HuH-7 (cell line): ENCODE measurements at places on chromosomes 3 and 15.

GRCh38 chr3:39277893-39278615, 1.8 kb downstream of the CX3CR1 start:
- no peak for DNase-seq

DNA sequence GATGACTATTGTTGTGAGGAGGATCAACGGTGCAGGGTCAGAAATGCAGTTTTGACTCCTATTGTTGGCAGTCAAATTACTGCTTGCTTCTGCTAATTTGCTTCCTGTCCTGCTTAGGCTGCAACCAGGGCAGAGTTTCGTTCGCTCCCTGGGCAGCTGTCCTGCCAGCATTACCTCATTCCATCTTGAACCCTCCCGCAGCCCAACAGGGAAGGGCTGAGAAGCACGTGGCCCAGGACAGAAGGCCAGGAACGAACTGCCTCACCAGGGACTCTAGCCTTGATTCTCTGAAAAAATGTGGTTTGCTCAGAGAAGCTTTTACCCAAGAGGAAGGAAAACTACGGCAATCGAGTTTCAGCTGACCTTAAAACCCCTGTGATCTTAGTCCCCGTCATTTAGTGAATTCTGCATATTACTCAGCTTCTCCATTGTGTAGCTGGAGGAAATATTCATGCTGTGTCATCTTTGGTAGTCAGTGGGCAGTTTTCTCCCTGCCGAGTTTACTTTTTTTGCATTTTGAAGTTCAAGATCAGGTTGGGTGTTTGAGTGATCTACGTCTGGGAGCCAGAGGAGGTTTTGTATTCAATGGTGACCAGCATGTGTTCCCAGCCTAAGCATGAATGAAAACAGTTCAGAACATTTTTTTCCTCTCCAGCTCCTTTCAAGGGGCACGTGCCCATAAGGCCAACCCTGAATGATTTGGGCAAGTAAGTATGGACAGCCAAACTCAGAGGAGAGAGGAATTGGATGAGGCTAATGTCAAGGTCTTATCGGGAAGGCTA, 23.0 kb downstream of the TLNRD1 start:
- no peak for DNase-seq

GRCh38 chr3:19739504-19739903, 194.5 kb downstream of the EFHB start:
- no peak for DNase-seq

DNA sequence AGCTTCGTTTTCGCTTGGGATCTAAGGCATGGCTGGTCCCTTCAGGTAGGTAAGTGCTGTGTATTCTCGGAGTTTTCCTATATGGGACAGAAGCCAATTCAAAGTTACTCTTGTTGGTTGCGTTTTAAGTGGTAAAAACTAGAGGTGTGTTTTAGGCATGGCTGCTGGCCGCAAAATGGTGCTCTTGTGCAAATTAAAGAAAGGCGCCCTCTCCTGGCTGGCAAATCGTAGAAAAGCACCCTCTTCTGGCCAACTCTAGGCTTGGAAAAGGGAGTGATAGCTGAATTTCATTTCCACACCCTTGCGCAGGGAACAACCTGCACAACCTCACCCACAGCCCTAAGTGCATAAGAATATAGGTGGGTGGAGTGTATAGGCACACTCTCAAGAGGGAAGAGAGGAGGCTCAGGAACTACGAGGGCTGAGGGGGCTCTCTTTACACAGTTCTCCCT, 23.5 kb downstream of the DRD3 start:
- DNase-seq, result peak; percentile 45

- DNase-seq, result no peak
These were observed 62.2 kb downstream of the UMPS start for GRCh38 chr3:124792341-124793040.

- no peak for DNase-seq
These were observed 18.5 kb downstream of the PAK2 start for GRCh38 chr3:196757876-196758739.

DNA sequence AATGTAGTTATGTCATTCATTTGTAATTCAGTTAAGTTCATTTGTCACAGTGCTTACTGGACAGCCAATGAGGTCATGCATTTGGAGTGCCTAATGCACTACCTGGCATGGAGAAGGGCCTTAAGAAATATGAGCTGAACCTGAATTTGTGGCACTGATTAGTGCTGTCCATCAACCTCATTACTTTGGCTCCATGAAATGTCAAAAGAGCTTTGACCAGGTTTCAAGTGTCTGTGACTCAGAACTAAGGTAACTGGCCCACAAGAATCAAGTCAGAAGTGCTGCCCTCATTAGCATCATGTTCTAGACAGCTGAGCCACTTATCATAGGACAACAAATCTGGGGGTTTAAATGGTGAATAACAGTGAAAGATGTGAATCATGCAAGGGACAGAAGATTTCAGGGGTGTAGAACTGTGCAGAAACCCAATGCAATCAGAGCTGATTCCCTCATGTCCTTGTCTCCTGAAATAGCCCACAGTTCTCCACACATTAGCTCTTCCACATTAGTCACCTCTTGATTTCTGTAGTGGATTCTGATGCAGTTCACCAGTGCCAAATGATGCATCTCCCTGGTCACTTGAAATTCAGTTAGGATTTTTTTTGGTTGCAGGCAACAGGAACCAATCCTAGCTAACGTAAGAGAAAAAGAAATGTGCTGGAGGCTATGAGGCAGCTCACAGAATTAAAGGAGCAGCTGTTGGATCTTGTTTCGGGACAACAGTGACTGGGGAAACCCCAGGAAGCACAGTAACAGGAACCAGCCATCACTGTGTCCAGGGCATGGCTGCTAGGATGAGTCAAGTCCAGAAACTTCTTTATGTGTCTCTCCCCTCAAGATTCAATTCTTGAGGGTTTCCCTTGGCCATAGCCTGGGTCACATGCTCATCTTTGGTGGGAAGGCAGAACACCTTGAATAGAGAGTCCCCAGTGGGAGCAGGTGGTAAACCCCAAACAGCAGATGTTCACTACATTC, 38.7 kb downstream of the CHST2 start:
- no peak for DNase-seq

GRCh38 chr3:25480811-25481210, 52.7 kb downstream of the RARB start:
- no peak for DNase-seq

DNA sequence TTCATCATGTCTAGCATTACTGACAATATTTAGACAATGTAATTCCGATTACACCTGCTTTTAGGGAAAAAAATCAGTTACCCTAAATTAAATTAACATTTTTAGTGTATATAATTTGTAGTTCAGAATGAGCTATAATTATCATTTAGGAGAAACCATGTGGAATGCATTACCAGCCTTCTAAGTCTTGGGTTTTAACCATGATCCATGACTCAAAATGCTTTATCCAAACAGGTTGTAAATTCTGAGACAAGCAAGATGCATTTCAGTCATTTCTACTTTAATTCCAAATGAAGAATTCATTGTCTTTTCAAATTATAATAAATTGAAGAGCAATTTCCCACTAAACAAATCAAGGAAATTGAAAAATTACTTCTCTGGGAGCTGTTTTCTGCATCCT, 243.7 kb upstream of the LRIG1 start:
- no peak for DNase-seq

- no peak for DNase-seq
These were observed 730.2 kb upstream of the DPPA4 start for GRCh38 chr3:110067527-110067926.

GRCh38 chr15:65948383-65948782, 79.1 kb downstream of the RAB11A start:
- peak; percentile 47 for DNase-seq

DNA sequence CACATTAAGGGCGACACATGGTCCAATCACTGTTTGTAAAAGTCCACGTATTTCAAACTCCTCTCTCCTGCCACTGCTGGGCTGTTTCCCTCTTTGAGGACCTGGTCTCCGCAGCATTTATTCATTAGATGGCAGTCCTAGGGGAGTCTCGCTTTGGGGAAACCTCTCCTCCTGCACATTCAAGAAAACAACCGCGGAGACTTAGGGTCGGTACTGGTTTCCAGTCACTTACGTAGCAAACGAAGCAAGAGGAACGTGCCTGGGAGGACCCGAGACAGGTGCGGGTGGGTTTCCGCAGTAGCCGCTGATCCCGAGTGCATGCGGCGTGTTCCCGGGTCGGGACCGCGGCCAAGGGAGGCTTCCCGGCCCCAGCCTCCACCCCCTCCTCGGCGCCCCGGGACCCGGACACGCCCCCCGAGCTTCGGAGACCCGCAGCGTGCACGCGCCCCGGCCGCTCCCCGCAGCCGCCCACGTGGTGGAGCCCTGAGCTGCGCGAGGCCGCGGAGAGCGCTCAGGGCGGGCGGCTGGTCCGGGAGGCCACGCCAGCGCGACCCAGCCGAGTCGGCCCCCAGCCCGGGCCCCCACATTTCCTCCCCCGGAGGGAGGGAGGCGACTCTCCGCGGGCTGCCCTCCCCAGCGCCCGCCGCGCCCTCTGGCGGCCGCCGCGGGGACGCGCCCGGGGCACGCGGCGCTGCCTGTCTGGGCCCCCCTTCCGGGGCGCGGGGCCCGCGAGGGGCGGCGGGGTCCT, 1.1 kb upstream of the IGF1R start:
- peak; percentile 69 for DNase-seq

- DNase-seq, result no peak
These were observed 452.8 kb downstream of the FOXP1 start for GRCh38 chr3:71130471-71131374.

DNA sequence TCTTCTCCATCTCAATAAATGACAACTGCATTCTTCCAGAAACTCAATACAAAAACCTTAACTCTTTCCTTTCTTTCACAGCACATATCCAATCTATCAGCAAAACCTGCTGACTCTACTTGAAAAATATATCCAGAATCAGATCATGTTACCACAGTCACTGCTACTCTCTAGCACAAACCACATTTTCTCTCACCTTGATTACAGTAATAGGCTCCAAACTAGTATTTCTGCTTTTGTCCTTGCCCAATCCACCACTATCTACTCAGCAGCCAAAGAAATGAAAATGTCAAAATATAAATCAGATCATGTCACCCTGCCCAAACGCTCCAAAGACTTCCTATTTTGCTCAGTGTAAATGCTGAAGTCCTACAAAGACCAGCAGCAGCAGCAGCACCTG, 15.2 kb downstream of the TMCC1 start:
- no peak for DNase-seq

- DNase-seq, result no peak
These were observed 211.8 kb downstream of the MCTP2 start for GRCh38 chr15:94443186-94443585.

- DNase-seq, result no peak
These were observed 7.8 kb upstream of the SUMF1 start for GRCh38 chr3:4474683-4475490.

DNA sequence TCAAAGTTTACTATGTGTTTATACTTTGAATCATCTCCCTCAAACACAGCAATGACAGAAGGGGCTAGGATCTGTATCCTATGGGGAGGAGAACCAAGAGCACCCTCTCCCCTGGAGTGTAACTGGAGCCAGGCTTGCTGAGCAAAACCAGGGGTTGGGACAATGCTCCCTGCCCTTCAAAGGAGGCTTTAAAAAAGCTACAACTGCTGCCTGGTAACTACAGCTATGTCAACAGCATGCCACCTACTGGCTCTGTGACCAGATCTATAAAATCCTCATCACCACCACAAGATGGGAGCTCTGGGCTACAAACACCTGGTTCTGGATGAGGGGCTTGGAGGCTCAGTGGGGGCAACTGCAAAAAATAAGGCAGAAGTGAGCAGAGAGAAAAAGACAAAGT, 61.9 kb downstream of the ANO10 start:
- no peak for DNase-seq

DNA sequence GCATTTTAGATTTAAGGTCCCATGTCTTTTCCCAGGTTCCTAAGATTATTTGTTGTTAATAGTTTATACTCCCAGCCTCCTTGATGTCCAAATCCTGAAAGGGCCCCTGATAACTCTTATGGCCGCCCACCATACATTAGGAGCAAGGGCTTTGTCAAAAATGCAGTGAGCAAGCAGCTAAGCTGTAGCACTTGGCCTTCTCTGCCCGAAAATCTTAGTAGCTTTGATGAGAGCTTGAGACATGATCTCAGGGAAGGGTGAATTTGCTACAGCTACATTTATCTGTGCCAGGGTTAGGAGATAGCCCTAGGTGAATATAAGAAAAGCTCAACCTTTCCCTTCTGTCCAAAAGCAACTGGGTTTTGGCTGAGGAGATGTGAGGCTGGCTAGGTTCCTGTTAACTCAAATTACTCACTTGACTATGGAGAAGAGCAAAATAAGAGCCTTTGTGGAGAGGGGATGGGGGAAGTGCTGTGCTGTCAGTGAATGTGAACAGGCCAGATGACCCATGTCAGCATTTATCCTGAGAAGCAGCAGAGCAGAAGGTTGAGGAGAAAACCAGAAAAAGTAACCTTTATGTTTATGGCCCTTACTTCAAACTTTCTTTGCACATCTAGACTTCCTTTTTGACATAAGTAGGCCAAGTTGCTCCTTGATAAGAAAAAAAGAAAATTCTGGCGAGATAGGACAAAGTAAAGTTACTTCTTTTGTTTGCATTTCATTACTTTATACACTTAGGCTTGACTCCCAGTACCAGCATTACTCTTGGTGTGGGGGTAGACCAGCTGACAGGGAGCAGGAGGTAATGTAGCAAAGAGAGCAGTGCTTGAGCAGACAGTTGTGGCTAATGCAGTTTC, 21.1 kb downstream of the MAPK6 start:
- DNase-seq, result no peak

DNA sequence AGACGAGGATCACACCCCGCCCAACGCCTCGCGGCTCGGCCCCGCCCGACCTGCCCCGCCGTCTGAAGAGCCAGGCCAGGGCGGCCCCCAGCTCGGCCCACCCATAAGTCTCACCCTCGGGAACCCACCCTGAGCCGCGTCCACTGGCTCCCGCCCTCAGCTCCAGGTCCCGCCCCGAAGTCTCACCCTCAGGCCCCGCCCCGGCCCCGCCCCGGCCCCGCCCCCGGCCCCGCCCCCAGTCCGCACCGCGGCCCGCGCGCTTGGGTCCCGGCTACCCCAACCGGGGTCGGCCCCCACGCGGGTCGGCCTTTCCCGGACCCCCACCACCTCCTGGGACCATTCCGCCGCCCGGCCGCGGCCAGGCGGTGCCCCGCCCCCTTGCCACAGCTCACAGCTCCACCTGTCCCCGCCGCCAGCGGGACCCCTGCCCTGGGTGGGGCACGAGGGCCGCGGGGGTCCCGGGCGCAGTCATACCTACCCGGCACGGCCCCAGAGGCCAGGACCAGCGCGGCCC, 489 bp downstream of the CSPG5 start:
- DNase-seq, result peak; percentile 84

DNA sequence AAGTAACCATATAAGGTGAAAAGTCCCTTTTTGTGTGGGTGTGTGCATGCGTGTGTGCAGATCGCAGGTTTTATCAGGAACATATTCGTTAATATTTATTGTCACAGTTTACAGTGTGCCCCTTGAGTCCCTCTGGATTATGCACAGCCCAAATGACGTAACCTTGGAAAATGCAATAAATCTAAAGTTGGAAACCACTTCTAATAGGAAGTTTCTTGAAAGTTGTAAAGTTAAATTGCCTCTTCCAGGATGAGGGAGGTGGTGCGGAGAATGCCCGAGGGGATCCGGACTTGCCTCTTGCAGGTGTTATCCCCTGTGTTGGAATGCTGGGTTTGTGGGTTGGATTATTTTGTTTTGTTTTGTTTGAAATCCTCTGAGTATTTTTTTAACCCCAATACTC, 143.3 kb downstream of the CMSS1 start:
- DNase-seq, result no peak
